ENCODE measurements at places on chromosomes 5 and 9. TPM values are rescaled to one million over a fixed set of nuclear protein-coding genes. Genes with fewer than 3 reads are reported as not detected.

Gene CERCAM
- total RNA-seq: 128 TPM

Gene ANKRD18B
- 13.8 TPM for total RNA-seq

Gene FAM81B
- total RNA-seq: not detected

Gene ZNF879
- total RNA-seq: 5.2 TPM

Gene HCN1
- total RNA-seq: not detected

Gene OBP2B
- not detected for total RNA-seq

Gene GFPT2
- 80.0 TPM for total RNA-seq

DNA sequence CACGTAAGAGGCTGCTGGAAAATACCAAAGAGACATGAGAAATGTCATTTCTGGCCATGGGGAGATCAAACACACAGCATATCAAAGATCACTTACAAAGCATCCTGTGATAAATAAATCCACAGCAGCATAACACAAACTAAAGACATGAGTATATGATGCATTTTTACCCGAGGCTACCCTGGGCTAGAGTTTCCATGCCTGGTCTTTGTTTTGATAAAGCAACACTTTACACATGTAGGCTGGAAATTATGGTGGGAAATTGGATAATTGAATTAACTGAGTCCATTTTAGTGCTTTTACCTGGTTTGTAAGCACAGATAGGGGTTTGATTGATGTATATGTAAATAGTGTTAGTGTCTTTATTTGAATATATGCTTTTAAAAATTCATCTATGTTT is 288.4 kb downstream of the AOPEP start:
- no peak for DNase-seq
- H3K4me1 ChIP-seq: peaks cover 81% of the 10 kb centered on the region

DNA sequence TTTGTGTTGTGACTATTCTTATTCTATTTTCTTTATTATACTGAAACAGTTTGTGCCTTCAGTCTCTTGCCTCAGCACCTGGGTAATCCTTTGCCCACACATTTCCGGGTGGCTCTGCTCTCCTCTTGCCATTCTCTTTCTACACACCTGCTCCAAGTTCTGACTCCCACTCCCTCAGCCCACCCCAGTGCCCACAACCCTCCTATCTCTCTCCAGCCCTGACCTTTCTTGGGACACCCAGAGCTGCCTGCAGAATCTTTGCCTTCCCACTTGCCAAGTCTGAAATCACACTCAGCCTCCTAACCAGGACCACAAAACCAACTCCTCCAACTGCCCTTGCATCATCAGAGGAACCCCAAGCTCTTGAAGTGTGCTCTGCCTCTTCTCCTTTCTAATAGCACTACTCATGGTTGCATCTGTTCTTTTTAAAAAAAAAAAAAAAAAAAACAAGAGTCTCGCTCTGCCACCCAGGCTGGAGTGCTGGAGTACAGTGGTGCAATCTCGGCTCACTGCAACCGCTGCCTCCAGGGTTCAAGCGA is 4.1 kb downstream of the SWI5 start:
- no peak for DNase-seq
- peaks cover 8% of the 10 kb centered on the region for H3K36me3 ChIP-seq
- peaks cover 18% of the 10 kb centered on the region for H3K4me1 ChIP-seq
- H3K27ac ChIP-seq: no peak overlapping the region
- no peaks in the 10 kb centered on the region for H3K27me3 ChIP-seq
- no peak overlapping the region for H3K4me3 ChIP-seq

DNA sequence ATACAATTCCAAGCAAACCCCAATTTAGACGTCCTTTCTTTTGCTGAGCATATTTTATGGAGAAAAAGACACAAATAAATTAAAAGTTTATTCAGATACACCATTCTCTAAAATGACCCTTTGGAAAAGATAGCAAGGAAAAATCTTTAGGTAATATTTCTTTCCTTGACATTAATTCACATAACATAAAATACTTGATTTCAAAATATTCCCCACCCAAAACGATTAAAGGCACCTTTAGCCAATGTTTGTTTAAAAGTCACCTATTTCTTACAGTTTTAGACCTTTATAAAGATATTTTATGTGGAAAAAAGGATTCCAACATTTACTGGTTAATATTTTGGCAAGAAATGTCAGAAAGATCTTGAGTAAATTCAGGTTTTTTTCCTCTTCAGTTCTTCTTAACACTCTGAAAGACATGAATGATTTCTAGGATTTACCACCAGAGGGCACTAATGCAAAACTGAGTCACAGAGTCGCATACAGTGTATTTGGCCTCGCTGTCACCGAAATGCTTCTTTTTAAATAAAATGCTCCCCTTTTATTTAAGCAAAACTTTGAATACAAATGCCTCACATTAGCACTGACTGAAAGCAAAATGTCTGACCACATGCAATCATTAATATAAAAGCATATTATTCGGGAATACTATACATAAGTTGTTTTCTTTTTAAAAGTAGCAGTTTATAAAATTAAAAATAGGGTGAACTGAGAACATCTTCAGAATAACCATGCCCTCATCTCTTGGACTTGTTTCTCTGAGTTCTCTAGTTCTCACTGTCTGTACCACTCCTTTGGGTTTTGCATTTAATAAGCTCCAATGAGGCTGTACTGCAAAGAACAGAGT is 122.5 kb downstream of the SLC1A3 start:
- no peak for DNase-seq
- no peaks in the 10 kb centered on the region for H3K36me3 ChIP-seq
- H3K4me3 ChIP-seq: no peak overlapping the region
- H3K27ac ChIP-seq: no peak overlapping the region

GRCh38 chr5:78327761-78328510 is 32.5 kb upstream of the SCAMP1 start:
- H3K36me3 ChIP-seq: no peaks in the 10 kb centered on the region
- H3K27ac ChIP-seq: no peak overlapping the region
- DNase-seq: no peak
- H3K4me1 ChIP-seq: no peaks in the 10 kb centered on the region

DNA sequence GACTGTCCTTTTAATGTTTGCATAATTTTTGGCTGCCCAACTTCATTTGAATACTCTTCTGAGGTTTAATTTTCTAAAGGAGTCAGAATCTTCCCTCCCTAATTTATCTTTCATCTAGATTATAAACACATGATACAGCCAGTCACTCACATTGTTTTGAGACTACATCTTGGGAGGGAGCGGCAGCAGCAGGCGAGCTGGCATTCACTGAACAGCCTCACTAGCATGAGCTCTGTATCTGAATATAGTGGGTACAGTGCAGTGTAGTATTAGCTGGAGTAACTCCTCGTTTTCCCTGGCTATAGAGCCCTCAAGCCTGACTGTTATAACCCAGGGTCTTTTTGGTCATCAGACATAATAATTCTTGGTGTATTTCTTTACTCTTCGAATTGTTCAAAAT is 969.2 kb upstream of the COX7C start:
- H3K4me1 ChIP-seq: peaks cover 2% of the 10 kb centered on the region
- H3K27me3 ChIP-seq: no peaks in the 10 kb centered on the region
- no peak for DNase-seq

GRCh38 chr5:132500931-132501628 is 10.5 kb upstream of the IRF1 start:
- no peaks in the 10 kb centered on the region for H3K27me3 ChIP-seq
- peaks cover 55% of the 10 kb centered on the region for H3K4me1 ChIP-seq
- no peaks in the 10 kb centered on the region for H3K36me3 ChIP-seq
- no peak overlapping the region for H3K4me3 ChIP-seq
- peak; percentile 84 for DNase-seq
- H3K27ac ChIP-seq: no peak overlapping the region

GRCh38 chr5:67999391-67999790 is 216.2 kb upstream of the PIK3R1 start:
- DNase-seq: no peak
- peak overlapping the region; percentile 94 for H3K27ac ChIP-seq
- peaks cover 33% of the 10 kb centered on the region for H3K4me1 ChIP-seq
- no peaks in the 10 kb centered on the region for H3K36me3 ChIP-seq
- H3K27me3 ChIP-seq: no peaks in the 10 kb centered on the region

DNA sequence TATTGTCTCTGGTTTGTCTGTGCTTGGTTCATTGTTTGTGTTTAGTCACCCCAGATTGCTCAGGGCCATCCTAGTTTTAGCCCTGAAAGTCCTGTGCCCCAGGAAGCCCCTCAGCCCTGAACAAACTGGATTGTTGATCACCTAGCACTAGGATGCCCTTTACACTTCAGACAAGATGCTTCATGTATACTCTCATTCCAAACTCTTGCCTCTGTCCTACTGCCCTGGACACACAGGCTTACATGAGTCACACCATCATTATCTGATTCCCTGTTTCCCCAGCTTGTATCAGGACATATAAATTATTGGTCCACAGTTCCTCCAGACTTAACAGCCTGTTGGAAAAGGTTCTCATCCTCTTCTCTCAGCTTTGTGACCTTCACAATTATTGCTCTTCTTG is 120.1 kb downstream of the BAAT start:
- H3K4me1 ChIP-seq: no peaks in the 10 kb centered on the region
- H3K27me3 ChIP-seq: peaks cover 3% of the 10 kb centered on the region
- no peaks in the 10 kb centered on the region for H3K36me3 ChIP-seq
- H3K4me3 ChIP-seq: no peak overlapping the region
- H3K27ac ChIP-seq: no peak overlapping the region

DNA sequence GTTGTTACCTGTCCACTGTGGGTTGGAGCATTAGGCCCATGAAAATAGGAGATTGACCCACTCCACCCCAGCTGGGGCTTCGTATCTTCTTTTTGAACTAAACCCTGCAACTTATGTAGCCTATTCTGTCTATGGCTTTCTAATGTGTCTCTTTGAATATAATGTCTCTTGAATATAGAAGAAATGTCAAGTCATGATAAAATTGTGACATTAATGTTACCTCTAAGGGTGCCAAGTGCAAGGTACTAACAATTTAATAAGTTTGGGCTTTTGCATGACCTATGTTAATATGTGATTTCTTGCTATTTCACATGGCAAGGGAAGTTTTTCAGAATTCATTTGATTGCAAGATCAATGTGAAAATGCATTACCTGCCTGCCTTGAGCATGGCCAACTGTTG is 40.4 kb upstream of the PUM3 start:
- peaks cover 33% of the 10 kb centered on the region for H3K27me3 ChIP-seq
- DNase-seq: no peak
- no peak overlapping the region for H3K27ac ChIP-seq
- no peaks in the 10 kb centered on the region for H3K4me1 ChIP-seq
- H3K36me3 ChIP-seq: no peaks in the 10 kb centered on the region

GRCh38 chr9:69885931-69886330 is 65.3 kb downstream of the CFAP95 start:
- H3K4me3 ChIP-seq: no peak overlapping the region
- no peak overlapping the region for H3K27ac ChIP-seq
- H3K27me3 ChIP-seq: no peaks in the 10 kb centered on the region
- no peak for DNase-seq
- peaks cover 6% of the 10 kb centered on the region for H3K36me3 ChIP-seq

DNA sequence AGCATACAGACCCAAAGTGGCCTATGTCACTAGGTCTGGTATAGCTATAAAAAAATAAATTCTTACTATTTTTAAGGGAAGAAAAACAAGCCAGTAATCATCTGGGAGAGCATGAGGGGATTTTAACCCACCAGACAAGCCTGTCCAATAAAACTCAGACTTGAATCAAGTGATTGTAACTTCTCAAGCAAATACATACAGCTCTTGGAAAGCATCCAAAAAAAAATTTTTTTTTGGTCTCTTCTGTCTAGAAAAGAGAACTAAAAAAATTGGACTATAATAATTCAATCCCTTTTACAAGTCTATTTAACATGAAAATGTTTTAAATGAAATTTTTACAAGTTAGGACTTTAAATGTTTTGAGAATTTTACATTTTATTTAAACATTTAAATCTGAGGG is 61.7 kb downstream of the FBXL17 start:
- H3K4me3 ChIP-seq: no peak overlapping the region
- H3K27me3 ChIP-seq: no peaks in the 10 kb centered on the region
- peaks cover 9% of the 10 kb centered on the region for H3K4me1 ChIP-seq
- peaks cover 3% of the 10 kb centered on the region for H3K36me3 ChIP-seq

- H3K36me3 ChIP-seq: no peaks in the 10 kb centered on the region
- DNase-seq: peak; percentile 76
- H3K4me1 ChIP-seq: no peaks in the 10 kb centered on the region
- no peak overlapping the region for H3K4me3 ChIP-seq
Measured at GRCh38 chr5:1966461-1966860, 83.7 kb upstream of the IRX4 start.

- H3K27ac ChIP-seq: no peak overlapping the region
- no peaks in the 10 kb centered on the region for H3K36me3 ChIP-seq
- H3K4me3 ChIP-seq: peak overlapping the region; percentile 93
Measured at GRCh38 chr9:132242621-132243155, 80.8 kb downstream of the NTNG2 start.

GRCh38 chr5:90844931-90845330 is 286.3 kb downstream of the ADGRV1 start:
- no peak overlapping the region for H3K4me3 ChIP-seq
- no peak overlapping the region for H3K27ac ChIP-seq
- DNase-seq: no peak

DNA sequence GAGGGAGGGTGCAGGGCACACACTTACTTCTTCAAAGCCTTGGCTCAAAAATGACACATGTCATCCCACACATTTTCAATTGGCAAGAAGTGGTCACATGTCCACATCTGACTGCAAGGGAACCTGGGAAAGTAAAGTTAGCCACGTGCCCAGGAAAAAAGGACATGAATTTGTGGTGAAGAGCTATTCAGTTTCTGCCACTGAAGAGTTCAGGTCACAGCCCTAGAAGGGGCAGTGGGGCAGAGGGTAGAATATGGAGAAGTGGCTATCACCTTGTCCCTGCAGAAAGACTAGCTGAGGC is 1.9 kb upstream of the RGS14 start:
- no peaks in the 10 kb centered on the region for H3K36me3 ChIP-seq
- no peak overlapping the region for H3K27ac ChIP-seq
- peaks cover 26% of the 10 kb centered on the region for H3K27me3 ChIP-seq
- H3K4me3 ChIP-seq: no peak overlapping the region
- no peak for DNase-seq

GRCh38 chr5:72130351-72130761 is 23.1 kb downstream of the MAP1B start:
- DNase-seq: no peak
- no peak overlapping the region for H3K4me3 ChIP-seq
- peak overlapping the region; percentile 87 for H3K27ac ChIP-seq
- peaks cover 75% of the 10 kb centered on the region for H3K4me1 ChIP-seq
- peaks cover 28% of the 10 kb centered on the region for H3K36me3 ChIP-seq

DNA sequence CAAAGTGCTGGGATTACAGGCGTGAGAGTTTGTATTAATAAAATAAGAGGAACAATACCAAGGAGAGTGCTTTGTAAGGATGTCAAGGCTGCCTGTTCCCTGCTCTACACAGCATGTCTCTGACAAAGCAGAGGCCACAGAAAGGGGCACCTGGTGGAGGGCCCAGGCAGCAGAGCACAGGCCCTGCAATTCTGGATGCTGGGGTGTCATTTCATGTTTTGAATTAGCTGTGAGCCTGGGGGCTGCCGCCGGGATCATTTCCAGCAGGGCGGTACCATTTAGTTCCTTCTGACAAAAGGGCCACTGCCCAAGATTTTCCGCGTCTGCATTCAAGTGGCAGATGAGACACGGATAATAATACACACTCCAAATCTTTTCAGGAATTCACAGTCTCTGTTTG is 396.9 kb downstream of the GADD45G start:
- H3K36me3 ChIP-seq: no peaks in the 10 kb centered on the region
- DNase-seq: no peak
- H3K27ac ChIP-seq: no peak overlapping the region
- H3K4me3 ChIP-seq: no peak overlapping the region
- H3K4me1 ChIP-seq: peaks cover 45% of the 10 kb centered on the region

GRCh38 chr5:155839251-155840037 is 487.5 kb upstream of the SGCD start:
- no peaks in the 10 kb centered on the region for H3K36me3 ChIP-seq
- no peaks in the 10 kb centered on the region for H3K4me1 ChIP-seq
- no peak overlapping the region for H3K27ac ChIP-seq
- H3K27me3 ChIP-seq: no peaks in the 10 kb centered on the region

- H3K4me3 ChIP-seq: no peak overlapping the region
- no peak for DNase-seq
- H3K27me3 ChIP-seq: no peaks in the 10 kb centered on the region
- H3K27ac ChIP-seq: peak overlapping the region; percentile 31
Measured at GRCh38 chr5:173643964-173644363, 27.5 kb upstream of the BOD1 start.

Measured in osteocyte (in vitro differentiated cells).